ENCODE measurements at places on chromosomes 7 and 10.

DNA sequence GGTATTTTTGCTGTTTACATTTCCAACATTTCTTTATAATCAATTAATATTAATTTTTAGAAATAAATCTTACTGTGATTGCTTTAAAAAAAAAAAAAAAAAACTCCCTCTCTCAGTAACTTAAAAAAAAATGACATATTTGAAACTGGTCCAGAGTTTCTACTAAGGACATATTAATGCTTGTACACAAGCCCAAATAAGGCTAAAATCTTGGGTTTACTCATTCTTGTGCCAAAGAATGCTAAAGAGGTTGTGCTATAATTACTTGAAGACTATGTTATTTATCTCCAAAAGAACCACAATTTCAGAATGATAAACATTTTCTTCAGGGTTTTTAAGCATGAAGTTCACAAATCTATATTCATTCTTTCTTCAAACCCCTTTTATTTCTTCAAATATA, 39.4 kb upstream of the PHF14 start:
- no peak for DNase-seq

DNA sequence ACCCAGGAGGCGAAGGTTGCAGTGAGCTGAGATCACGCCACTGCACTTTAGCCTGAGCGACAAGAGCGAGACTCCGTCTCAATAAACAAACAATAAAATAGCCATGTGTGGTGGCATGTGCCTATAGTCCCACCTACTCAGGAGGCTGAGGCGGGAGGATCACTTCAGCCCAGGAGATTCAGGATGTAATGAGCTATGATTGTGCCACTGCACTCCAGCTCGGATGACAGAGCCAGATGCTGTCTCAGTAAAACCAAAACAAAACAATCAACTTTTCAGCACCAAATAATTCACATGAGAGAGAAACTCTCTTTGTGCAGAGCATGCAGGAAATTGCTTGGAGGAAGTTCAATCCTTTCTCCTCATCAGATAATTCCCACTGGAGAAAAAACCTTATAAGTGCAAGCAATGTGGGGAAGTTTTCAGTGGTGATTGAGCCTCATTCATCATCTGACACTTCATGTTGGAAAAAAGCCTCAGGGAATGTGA, 13.4 kb upstream of the FIS1 start:
- no peak for DNase-seq

DNA sequence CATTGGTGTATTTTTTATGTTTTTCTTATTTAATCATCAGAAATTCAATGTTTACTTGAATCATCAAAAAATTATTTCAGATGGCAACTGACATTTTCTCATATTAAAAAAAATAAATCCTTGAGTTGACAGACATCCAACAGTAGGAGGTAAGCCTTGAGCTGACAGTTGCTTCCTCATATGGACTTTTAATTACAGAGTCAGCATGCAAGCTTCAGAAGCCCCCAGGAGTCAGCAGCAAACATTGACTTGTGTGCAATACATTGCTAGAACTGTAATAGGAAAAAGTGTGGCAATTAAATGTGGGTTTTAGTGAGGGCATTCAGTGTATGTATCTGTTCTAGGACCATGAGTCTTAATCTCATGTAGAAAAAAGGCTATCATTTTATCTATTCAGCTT, 62.4 kb upstream of the TAS2R16 start:
- DNase-seq, result no peak

- DNase-seq, result no peak
These were observed 23.6 kb upstream of the TTYH3 start for GRCh38 chr7:2607923-2608904.

GRCh38 chr10:120253131-120253530, 203.9 kb upstream of the PLPP4 start:
- DNase-seq, result no peak

Measured in stimulated activated CD4-positive, alpha-beta T cell treated with anti-CD3 and anti-CD28 coated beads, Interleukin-1b, Interleukin-23, amount 100 ng/mL, for 1 hour (primary cell).